ENCODE measurements at places on chromosomes 4 and X. TPM values are rescaled to one million over a fixed set of nuclear protein-coding genes. Genes with fewer than 3 reads are reported as not detected.

The POU4F2 gene
- not detected for polyA plus RNA-seq

The ESX1 gene
- not detected for polyA plus RNA-seq

The VEGFD gene
- polyA plus RNA-seq = not detected

The EPHA5 gene
- polyA plus RNA-seq = not detected
